GM20000 (cell line): ENCODE measurements at places on chromosomes 7 and 10.

- DNase-seq, result peak; percentile 58
These were observed 152.7 kb downstream of the ANK3 start for GRCh38 chr10:60236869-60237524.

DNA sequence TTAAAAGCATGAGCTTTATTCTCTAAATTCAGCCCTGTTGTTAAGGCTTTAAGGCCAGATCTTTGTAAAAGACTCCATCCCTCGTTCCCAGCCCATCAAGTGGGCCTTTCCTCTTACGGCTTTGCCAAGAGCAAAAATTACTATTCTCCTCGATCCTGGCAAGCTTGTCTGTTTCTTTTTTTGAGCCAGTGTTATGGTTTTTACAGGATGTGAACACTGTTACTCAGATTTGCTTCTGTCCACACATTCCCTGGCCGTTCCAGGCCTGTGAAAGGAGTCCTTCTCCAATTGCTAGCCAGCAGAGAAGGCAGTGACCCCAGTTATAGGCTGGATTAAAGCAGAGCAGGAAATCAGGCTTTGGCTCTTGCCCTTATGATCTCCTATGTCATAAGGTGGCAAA is 47.0 kb upstream of the EPC1 start:
- DNase-seq, result no peak

- peak; percentile 55 for DNase-seq
These were observed 457 bp downstream of the ACADSB start for GRCh38 chr10:123009105-123009820.

- no peak for DNase-seq
These were observed 113.8 kb upstream of the ADO start for GRCh38 chr10:62690703-62691102.

DNA sequence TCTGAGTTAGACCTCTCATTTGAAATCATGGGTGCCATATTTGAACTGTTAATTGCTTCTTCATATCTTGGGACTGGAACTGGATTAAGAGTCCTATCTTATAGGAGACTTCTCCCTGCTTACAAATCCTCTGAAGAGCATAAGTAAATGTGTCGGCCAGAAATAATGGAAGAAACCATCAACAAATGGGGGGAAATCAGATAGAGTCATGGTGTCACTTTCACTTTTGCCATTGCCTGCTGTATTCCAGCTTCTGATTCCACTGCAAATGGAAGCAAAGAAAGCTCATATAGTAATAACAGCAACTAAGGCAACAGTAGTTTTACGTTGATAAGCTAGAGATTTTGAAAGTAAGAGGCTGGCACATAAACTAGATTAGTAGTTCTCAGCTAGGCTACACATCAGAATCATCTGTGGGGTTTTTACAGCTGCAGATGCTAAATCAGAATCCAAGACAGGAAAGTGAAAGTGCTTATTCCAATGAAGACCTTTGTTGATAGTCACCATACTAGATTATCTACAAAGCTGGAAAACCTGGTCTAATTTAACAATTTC is 12.3 kb upstream of the CRPPA start:
- no peak for DNase-seq

DNA sequence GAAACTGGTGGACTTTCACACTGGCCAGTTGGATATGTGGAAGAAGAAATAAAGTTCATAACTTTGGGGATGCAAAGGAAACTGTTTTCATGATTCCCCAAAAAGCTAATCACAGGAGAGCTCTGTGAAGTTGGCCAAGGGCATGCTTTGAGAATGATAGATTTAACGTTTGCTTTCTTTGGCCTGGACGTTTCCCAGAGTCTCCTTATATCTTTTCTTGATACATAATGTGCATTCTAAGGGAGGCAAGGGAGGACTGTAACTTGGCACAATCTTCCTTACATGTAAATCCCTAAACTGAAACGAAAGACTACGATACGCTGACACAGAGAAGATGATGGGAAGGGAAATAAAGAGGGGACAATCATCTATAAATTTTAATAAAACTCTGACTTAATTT is 176.5 kb upstream of the INHBA start:
- DNase-seq, result no peak

DNA sequence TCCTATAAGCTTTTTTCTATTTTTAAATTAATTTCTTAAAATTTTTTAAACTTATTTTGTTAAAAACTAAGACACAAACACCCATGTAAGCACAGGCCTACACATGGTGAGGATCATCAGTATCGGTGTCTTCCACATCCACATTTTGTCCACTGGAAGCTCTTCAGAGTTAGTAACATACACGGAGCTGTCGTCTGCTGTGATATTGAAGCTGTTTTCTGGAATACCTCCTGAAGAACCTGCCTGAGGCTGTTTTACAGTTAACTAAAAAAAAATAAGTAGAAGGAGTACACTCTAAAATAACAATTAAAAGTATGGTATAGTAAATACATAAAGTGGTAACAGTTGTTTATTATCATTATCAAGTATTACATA is 17.7 kb downstream of the KLLN start:
- DNase-seq, result no peak

DNA sequence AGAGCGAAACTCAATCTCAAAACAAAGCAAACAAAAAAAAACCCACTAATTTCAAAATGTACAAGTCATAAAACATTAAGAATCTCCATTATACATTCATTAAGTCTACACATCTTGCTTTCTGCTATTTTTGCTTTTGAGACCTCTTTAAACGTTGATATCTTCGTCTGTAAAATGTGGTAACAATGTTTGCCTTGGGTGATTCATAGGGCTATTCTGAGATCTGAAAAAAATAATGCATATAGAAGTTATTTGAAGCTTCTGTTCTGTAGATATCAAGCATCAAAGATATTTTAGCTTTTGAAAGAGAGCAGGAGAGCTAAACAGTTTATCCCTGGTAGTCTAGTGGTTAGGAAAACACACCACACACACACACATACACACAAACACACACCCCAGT is 158.1 kb upstream of the PLXDC2 start:
- no peak for DNase-seq

GRCh38 chr7:100568896-100569844 is 4.5 kb downstream of the SAP25 start:
- peak; percentile 75 for DNase-seq

GRCh38 chr7:100376066-100376465 is 2.8 kb downstream of the PILRA start:
- DNase-seq, result no peak

DNA sequence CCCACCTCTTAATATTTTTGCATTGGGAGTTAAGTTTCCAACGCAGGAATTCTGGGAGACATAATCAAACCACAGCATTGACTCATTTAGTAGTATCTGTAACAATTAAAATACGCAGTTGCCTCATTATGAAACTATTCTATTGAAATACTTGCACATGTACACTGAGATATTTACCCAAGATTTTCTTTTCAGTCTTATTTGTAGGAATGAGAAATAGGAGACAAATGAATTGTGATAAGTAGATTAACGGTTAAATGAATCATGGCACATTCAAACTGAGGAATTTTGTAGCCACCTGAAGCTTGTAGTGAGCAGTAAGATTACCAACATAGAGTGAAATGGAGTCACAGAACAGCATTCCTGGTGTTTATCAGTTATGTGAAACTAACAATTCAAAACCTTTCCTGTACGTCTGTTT is 18.1 kb downstream of the RP9 start:
- no peak for DNase-seq

DNA sequence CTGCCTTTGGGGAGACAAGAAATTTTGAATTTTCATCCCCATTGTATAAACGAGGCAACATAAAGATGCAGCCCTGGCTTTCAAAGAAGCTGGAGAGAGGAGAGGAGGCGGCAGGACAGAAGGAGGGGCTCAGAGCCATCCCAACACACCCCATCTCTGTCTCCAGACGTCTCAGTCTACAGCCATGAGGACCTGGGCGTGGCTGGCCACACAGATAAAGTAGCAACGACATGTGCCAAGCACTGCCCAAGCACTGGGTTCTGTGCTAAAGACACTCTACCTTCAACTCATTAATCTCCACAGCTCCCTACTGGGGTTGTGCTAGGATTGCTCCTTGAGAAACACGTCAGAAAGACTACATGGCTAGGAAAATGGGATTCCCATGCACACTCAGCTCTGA is 65.2 kb downstream of the DLG5 start:
- no peak for DNase-seq

DNA sequence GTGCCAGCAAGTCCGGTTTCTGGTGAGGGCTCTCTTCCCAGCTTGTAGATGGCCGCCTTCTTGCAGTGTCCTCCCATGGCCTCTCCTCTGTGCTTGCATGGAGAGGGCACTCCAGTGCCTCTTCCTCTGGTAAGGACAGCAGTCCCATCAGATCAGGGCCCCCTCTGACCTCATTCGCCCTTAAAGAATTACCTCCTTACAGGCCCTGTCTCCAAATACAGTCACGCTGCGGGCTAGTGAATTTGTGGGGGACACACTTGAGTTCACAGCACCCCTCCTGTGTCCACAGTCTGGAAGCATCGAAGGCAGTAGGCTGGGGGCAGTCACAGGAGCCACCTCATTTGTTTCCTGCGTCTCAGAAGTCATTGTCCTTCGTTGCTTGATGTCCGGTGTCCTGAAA is 54.6 kb downstream of the LHPP start:
- DNase-seq, result no peak

GRCh38 chr7:20249376-20249775 is 32.2 kb upstream of the MACC1 start:
- DNase-seq, result no peak

DNA sequence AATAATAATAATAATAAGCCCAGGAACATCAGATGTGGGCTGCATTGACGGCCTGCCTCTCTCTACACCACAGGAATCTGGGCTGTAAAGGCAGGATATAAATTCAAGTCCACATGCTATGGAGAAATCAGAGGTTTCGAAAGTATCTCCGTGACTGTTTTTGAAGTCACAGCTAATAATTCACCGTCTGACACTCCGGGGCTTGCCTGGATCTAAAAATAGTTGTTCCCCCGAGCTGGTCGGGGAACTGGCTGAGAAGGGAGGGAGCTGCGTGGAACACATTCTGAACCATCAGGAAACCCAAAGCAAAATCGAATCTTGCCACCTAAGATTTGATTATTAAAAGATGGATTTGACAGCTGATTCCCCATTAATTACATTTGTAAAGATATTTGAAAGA is 35.4 kb downstream of the KLF6 start:
- no peak for DNase-seq

- DNase-seq, result no peak
These were observed 18.6 kb upstream of the MEST start for GRCh38 chr7:130473289-130473688.

DNA sequence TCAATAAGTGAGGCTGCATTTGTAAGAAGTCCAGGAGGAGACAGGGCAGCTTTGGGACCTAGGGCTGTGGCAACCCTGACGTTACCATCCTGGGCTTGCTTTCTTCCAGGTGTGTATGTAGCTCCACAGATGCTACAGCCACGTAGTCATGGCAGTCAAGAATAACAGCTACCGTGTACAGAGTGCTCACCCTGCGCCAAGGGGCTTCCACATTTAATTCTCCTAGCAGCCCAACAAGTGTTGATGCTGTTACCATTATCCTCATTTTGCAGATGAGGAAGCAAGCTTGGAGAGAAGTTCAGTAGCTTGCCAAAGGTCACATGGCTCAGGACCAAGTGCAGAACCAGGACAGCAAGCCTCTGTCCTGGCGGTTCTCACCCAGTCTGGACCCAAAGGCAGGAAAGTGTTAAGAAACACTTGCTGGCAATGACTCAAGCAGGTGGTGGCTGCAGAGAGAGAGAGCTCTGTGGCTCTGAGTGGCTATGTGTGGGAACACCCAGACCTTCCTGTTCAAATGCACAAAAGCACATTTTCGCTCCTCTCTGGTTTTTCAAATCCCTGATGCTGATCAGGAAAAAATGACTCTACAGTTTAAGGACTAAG is 89.8 kb downstream of the CREM start:
- no peak for DNase-seq

GRCh38 chr7:47571331-47572093 is 10.4 kb downstream of the TNS3 start:
- DNase-seq, result no peak

DNA sequence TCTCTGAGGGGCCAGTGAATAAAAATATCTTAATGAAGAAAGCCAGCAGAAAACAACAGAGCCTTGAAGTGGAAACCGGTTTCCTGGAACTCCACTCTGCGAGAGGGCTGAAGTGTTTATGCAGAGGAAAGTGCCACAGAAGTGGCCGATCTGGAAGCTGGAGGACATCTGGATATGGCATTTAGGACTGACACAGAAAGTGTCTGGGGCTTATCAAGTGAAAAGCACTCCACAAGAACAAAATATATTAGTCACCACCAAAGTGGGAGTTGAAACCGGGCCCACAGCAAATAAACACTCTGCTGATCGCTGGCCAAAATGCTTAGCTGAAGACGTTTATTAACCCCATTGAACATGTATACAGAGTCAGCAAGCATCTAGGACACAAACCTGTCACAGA is 7.8 kb downstream of the NOD1 start:
- DNase-seq, result no peak

GRCh38 chr7:129902788-129903422 is 49.9 kb downstream of the UBE2H start:
- DNase-seq, result no peak

DNA sequence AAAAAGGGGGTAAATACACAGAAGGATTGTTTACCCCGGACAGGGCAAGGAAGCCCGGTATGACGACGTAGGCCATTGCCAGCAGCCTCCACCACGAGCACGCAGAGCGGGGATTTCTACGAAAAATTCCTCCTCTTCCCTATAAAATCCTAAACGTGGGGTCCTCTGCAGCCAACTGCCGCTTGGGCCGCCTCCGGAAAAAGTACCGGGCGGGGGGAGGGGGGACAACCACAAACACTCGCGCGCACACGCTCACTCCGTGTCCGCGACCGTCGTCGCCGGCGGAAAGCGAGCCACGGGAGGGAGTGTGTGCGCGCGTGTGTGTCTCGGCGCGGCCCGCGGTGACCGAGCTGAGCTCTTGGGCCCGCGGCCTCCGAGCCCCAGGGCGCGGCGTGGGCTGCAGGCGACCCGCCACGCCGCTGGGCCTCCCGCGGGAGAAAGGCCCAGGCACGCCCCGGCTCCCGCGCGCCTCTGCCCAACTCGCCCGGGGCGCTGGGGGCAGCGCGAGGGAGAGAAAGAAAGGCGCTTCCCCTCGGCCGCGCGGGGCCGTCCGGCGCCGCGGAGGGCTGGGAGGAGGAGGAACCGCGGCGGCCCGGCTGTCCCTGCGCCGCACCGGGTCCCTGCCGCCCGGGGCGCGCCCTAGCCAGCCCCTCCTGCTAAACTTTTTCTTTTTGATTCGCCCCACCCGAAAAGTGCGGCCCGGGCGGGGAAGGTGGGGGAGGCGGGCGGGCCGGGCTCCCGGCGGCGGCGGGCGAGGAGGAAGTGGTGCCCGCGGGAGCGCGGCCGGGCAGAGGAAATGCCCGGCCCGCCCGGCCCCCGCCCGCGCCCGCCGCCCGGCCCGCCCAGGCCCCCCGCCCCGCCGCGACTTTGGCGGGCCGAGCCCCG is 1.5 kb downstream of the CTBP2 start:
- DNase-seq, result peak; percentile 77

- no peak for DNase-seq
These were observed 40.7 kb downstream of the SGMS1 start for GRCh38 chr10:50582766-50583762.
